ENCODE measurements at places on chromosomes 11 and 22.

DNA sequence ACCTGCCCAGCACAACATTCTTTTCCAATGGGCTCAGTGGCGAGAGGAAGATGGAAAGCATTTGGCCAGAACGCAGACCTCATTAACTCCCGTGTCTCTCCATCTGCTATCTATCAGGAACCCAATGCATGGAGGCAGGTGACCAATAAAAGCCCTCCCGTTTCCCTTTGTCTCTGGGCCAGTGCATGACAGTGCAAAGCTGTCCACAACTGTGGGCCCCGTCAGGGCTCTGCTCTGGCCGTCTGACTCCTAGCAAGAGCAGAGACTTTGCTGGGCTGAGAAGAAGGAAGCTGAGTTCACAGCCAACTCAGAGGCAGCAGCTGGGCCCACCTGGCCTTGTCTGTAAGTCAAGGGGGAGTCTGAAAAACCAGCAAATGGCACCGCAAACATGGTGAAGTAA lies 177.8 kb downstream of the TENM4 start:
- no peak for DNase-seq

DNA sequence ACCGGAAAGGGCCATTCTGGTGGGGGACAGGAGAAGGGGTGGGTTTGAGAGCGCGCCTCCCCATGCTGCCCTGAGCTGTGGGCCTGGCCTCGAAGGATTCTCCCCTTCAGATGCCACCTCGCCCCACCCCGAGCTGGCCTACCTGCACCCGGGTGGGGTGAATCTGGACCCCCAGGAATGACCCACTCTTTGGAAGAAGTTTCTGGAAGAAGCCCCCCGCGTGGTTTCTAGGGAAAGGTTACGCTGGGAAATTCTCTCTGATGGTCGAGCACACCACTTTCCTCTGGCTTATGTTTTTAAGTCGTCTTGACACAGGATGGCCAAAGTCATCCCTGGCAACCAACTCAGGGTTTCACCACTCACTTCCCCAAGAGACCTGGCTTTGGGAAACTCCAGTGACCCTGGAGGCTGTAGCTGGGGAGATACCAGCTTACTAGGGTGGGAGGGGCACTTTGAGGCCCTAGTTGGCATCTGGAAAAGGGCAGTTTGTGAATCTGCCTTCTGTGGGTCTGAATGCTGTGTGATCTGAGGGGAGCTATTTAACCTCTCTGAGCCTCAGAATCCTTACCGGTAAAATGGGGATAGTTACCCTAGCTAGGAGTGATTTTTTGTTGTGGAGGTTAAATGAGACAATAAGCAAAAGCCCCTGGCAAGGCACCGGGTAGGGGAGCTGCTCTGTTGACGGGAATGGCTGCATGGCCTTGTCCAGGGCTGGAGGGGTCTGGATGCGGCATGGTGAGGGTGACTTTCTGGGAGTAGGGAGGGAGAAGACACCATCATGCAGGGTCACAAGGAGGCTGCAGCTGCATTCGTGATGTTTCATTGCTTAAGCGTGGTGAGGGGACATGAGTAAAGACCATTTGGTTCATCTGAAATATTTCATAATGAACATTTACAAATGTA lies 45.3 kb upstream of the ACCSL start:
- no peak for DNase-seq

DNA sequence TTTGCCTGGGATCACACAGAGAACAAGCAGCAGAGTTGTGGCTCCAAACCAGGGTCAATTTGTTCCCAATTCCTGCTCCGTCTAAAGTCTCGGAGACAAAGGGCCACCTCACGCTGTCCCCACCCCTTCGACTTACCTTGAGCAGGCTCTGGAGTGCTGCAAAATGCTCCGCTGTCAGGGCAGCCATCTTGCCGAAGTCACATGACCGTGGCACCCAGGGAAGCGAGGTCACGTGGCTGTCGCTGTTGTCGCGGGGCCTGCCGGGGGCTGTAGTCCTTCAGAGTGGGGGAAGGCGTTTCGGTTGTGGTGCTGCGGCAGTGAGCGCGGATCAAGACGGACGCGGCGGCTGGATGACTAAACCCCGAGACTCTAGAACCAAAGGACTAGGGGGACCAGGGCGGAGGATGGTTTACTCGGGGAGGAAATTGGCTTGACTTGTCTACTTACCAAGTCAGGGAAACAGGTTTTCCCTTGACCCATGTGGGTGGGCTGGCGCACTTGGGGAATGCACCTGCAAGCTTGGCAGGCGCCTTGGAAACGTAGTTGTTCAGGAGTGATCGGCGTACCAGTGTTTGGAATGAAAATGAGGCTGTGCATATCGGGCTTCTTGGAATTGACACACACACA lies at the start of gene COMMD9:
Gene COMMD9, minus strand, starts transcription at position 199 of the 627 bp plus-strand sequence. Its CDS starts 12 bp downstream, at position 187.
- peak; percentile 94 for DNase-seq

DNA sequence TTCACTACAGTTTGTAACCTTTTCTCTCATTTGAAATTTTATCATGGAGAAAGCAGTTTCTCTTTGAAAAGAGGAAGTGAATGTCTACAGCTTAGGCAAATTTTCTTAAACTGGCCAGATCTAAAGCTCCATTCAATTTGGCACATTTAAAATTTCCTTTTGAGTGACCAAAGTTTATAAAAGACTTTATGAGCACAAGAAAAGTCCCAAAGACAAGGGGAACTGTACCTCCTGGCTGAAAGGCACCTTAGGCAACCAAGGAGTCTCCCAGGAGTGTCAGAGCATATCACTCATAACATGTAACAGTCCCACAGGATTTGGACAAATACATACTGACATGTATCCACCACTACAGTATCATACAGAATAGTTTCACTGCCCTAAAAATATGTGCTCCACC lies 41.3 kb downstream of the NARS2 start:
- DNase-seq, result peak; percentile 28

GRCh38 chr22:40819599-40820140 lies 524 bp upstream of the SLC25A17 start:
- peak; percentile 7 for DNase-seq

- no peak for DNase-seq
These were observed 693 bp downstream of the NFAM1 start for GRCh38 chr22:42431401-42432019.

GRCh38 chr11:113721462-113722066 lies 15.5 kb upstream of the TMPRSS5 start:
- no peak for DNase-seq

GRCh38 chr11:131470216-131470925 lies 100.0 kb downstream of the NTM start:
- DNase-seq, result no peak

DNA sequence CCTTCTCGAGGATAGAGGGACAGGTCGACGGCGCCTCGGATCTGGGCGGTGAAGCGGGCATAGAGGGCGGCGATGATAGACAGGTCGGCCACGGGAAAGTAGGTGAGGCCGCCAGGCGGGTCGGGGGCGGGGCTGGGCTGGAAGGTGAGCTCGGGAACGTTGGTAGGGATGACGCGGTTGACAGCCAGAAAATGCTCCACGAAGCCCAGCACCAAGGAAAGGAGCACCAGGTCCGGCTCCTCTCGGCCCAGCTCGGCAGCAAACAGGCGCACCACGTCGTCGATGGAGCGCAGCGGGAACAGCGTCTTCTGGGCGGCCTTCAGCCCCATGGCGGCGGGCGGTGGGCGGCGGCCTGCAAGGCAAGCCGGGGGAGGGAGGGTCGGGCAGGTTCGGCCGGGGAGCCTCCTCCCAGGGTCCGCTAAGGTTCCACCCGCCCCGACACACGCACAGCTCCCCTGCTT lies 540 bp downstream of the MEN1 start:
- DNase-seq, result peak; percentile 31

GRCh38 chr22:23225337-23225723 lies 45.0 kb downstream of the BCR start:
- DNase-seq, result no peak

Measured in GM12865 (cell line).